ENCODE measurements at places on chromosomes 5 and 9.

- no peaks in the 10 kb centered on the region for H3K36me3 ChIP-seq
- H3K27me3 ChIP-seq = no peaks in the 10 kb centered on the region
- peak; percentile 28 for DNase-seq
- no peak overlapping the region for H3K27ac ChIP-seq
These were observed 9.0 kb downstream of the TTLL11 start for GRCh38 chr9:122084026-122084675.

DNA sequence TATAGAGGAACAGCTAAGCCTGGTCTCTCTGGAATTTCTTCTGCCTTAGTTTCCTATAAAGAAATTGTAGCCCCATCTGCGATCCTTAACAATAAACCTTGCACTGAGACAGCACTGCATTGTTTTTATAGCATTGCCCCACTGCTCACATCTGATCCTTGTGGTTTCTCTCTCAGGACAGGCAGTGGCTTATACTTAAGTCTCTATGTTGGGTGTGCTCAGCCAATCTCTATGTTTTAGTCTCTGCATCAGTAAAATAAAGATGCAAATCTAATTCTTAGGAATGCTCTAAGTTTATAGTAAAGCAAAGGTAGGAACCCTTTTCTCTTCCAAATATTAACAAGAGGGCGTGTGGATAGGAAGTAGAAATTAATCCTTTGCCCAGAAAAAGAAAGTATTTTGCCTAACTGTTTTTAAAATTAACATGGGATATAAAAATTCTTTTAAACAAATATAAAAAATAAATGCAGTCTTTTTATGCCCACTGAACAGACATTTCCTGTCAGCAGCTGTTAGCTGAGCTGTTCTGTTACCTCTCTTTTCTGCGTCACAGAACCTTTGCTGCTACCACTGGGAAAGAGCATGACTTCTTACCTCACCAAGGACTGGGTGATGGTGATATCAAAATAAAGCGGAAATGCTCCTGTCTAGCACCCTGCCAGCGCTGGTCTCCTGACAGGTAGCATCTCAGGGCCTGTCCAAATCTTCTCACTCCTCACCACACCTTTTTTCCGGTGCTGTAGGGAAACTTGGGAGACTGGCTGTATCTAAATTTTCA is 29.5 kb downstream of the MRPS27 start:
- no peak overlapping the region for H3K27ac ChIP-seq
- no peak overlapping the region for H3K4me3 ChIP-seq
- DNase-seq = no peak
- no peaks in the 10 kb centered on the region for H3K4me1 ChIP-seq
- 0 out of 2 replicates have a peak, but pooled peaks cover 9% of the 10 kb centered on the region for H3K36me3 ChIP-seq
- no peaks in the 10 kb centered on the region for H3K27me3 ChIP-seq

GRCh38 chr9:131500939-131501541 is 1.7 kb upstream of the POMT1 start:
- no peaks in the 10 kb centered on the region for H3K4me1 ChIP-seq
- DNase-seq = peak; percentile 45
- peaks cover 17% of the 10 kb centered on the region for H3K36me3 ChIP-seq
- H3K27me3 ChIP-seq = no peaks in the 10 kb centered on the region
- H3K4me3 ChIP-seq = no peak overlapping the region

DNA sequence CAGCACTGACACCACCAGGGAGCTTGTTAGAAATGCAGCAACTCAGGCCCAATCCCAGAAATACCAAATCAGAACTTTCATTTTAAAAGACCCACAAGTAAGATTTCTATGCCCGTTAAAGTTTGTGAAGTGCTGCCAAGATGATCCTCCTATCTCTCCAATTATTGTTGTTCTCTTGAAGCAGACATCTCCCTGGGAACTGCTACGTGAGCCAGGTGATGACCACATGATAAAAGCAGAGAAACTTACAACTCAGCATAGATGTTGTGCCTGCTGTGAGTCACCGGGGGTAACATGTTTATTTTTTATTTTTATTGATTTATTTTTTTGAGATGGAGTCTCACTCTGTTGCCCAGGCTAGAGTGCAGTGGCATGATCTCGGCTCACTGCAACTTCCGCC is 34.4 kb downstream of the GCNT4 start:
- H3K4me3 ChIP-seq = no peak overlapping the region
- H3K27ac ChIP-seq = no peak overlapping the region
- no peaks in the 10 kb centered on the region for H3K36me3 ChIP-seq
- H3K27me3 ChIP-seq = no peaks in the 10 kb centered on the region
- no peak for DNase-seq

DNA sequence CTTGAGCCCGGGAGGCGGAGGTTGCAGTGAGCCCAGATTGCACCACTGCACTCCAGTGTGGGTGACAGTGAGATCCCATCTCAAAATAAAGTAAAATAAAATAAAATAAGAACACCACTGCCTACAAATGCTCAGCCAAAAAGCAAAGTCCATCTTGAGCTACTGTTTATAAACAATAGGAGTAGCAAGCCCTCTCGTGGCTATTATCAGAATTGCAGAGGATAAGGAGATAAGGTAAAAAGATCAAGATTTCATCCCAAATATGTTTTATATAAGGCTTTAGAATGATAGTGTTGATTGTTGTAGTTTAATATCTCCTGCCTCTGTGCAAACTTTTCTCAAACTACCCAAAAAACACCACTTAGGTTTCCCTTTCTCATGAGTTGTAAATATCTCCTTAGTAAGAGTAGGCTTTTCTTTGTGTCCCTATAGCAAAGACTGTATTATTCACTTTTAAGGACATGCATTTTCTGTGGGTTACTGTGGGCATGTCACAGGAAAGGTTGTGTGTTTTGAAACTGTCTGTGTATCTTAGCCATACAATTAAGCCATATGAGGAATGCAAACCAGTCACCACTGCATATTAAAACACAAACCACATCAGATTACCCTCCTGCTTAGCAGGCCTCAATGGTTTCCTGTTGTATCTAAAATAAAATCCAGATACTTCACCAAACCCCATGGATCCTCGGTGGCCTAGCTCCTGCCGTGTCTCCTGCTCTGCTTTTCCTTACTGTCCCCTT is 31.8 kb upstream of the CKS2 start:
- H3K36me3 ChIP-seq = no peaks in the 10 kb centered on the region
- H3K27ac ChIP-seq = no peak overlapping the region
- H3K27me3 ChIP-seq = no peaks in the 10 kb centered on the region
- DNase-seq = no peak
- no peaks in the 10 kb centered on the region for H3K4me1 ChIP-seq

GRCh38 chr5:94777056-94777880 is 158.8 kb downstream of the SLF1 start:
- no peak overlapping the region for H3K4me3 ChIP-seq
- H3K27me3 ChIP-seq = no peaks in the 10 kb centered on the region
- no peaks in the 10 kb centered on the region for H3K4me1 ChIP-seq
- H3K27ac ChIP-seq = no peak overlapping the region

DNA sequence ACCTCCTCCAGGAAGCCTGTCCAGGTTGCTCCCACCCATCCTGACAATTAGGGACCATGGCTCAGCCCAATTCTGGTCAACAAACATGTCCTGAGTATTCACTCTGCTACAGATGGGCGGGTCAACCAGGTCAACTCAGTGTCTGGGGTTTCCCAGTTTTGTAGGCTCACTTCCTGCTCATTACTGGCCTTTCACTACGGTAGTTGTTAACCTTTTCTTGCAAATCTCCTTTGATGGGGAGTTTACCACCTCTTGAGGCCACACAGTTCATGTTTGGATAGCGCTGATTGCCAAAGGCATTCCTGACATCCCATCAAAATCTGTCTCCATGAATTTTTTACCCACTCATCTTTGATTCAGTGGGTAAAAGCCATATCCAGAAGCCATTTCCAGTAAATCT is 13.8 kb downstream of the TMEM8B start:
- peaks cover 18% of the 10 kb centered on the region for H3K4me1 ChIP-seq
- H3K4me3 ChIP-seq = no peak overlapping the region
- H3K27ac ChIP-seq = no peak overlapping the region
- H3K27me3 ChIP-seq = no peaks in the 10 kb centered on the region
- no peak for DNase-seq

- H3K4me1 ChIP-seq = peaks cover 24% of the 10 kb centered on the region
- peak; percentile 91 for DNase-seq
- no peaks in the 10 kb centered on the region for H3K27me3 ChIP-seq
- H3K4me3 ChIP-seq = peak overlapping the region; percentile 98
- H3K36me3 ChIP-seq = no peaks in the 10 kb centered on the region
- H3K27ac ChIP-seq = peak overlapping the region; percentile 75
These were observed 17.3 kb downstream of the TRIM7 start for GRCh38 chr5:181187500-181188213.

DNA sequence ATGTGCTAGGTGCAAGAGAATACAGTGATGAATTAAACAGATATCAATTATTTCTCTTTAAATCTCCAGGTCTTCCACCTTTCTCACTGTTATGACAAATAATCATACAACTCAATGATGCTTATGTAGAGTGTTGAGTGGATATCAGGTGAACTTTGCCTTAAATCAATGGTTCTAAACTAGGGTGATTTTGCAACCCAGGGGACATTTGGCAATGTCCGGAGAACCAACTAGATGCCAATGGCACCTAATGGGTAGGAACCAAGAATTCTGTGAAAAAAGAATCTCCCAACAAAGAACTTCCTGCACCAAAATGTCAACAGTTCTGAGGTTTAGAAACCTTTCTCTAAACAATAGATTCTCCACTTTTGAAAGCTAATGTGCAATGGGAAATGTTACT is 52.0 kb upstream of the GDNF start:
- no peak overlapping the region for H3K27ac ChIP-seq
- DNase-seq = no peak
- 0 out of 2 replicates have a peak, but pooled peaks cover 5% of the 10 kb centered on the region for H3K27me3 ChIP-seq

DNA sequence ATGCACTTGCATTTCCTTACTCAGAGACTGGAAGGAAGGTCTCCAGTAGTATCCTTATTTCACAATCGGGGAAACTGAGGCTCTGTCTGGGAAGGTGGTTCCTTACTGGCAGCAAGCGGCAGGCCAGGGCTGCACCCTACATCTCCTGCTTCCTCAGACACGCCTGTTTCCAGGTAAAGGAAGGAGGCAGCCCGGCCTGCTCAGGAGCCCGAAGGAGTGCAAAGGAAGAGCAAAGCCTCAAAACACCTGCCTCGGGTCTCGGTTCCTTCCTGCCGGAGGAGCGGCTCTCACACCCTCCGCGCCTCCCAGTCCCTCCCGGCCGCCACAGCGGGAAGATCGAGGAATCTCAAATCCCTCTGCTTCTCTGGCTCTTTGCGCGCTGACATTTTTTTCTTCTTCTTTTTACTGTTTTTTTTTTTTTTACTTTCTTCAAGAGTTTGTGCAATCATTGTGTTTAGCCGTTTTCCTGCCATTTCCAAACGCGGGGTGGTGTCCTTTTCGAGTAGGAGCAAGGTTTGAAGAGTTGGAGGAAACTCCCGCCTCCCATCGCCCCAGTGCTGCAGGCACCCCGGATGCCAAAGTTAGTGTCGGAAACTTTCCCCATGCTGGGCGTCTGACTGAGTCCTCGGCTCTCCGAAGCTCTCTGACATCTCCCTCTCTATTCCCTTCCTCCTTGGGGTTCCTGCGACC is 1.0 kb downstream of the GGTA1 start:
- peaks cover 16% of the 10 kb centered on the region for H3K4me1 ChIP-seq
- peak overlapping the region; percentile 58 for H3K4me3 ChIP-seq
- H3K27ac ChIP-seq = no peak overlapping the region
- DNase-seq = no peak
- peaks cover 43% of the 10 kb centered on the region for H3K27me3 ChIP-seq
- H3K36me3 ChIP-seq = no peaks in the 10 kb centered on the region

DNA sequence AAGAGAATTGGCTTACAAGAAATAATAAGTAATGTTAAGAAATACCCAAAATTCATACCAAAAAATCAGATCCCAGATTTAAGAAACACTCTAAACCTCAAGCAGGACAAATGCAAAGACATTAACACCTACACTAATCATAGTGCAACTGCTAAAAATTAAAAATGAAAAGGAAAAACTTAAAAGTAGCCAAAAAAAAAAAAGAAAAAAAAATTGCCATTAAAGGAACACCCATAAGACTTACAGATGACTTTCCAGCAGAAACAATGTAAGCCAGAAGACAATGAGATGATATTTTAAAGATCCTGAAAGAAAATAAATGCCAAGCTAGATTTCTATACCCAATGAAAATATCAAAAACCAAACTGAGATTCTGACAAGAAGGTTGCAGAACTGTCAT is 101.5 kb downstream of the DENND1A start:
- H3K27ac ChIP-seq = no peak overlapping the region
- no peak overlapping the region for H3K4me3 ChIP-seq
- no peaks in the 10 kb centered on the region for H3K27me3 ChIP-seq
- H3K4me1 ChIP-seq = no peaks in the 10 kb centered on the region
- 0 out of 2 replicates have a peak, but pooled peaks cover 13% of the 10 kb centered on the region for H3K36me3 ChIP-seq

- H3K27ac ChIP-seq = no peak overlapping the region
- DNase-seq = no peak
These were observed 34.3 kb downstream of the ZNF462 start for GRCh38 chr9:106897236-106897635.

GRCh38 chr5:58466939-58467338 is 7.1 kb upstream of the PLK2 start:
- peaks cover 6% of the 10 kb centered on the region for H3K4me1 ChIP-seq
- no peaks in the 10 kb centered on the region for H3K27me3 ChIP-seq
- H3K4me3 ChIP-seq = no peak overlapping the region
- H3K27ac ChIP-seq = no peak overlapping the region

DNA sequence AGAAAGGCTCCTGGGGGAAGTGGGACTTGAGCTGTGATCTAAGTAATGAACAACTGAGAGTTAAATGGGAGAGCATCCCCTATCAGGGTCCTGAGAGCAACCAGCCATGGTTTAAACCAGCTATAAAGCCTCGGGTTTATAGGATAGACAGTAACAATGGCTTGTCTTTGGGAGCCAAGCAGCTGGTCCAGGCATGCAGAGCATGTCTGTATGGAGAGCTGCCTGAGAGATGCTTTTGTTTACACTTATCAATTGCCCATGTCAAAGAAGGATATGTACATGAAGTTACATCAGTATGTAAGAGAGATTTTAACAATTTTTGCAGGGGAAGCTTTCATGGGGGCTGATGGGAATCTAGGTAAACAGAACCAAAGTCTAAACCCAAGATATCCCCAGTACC is 4.4 kb downstream of the TGFBI start:
- no peak for DNase-seq
- peaks cover 7% of the 10 kb centered on the region for H3K36me3 ChIP-seq
- H3K4me1 ChIP-seq = peaks cover 46% of the 10 kb centered on the region
- H3K27me3 ChIP-seq = no peaks in the 10 kb centered on the region

DNA sequence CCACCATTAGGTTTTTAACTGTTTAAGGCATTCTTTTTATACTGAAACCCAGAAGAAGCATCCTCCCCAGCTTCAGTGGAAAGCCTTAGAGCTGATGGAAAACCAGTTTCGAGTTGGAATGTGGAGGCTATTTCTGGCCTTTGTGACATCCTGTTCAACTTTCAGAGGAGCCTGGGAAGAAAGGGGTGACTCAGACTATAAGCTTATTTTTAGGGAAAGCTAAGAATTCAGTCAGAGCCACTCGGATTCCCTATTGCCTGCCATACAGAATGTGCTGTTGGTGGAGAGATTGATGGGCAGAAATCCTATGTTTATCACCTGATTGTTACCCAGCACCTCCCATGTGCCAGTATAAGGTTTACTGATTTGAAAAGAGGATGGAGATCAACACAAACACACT is 19.8 kb downstream of the PALM2AKAP2 start:
- no peak overlapping the region for H3K4me3 ChIP-seq
- H3K4me1 ChIP-seq = peaks cover 8% of the 10 kb centered on the region
- H3K36me3 ChIP-seq = no peaks in the 10 kb centered on the region
- DNase-seq = no peak

GRCh38 chr5:22780756-22781155 is 72.4 kb downstream of the CDH12 start:
- H3K4me3 ChIP-seq = no peak overlapping the region
- no peaks in the 10 kb centered on the region for H3K36me3 ChIP-seq
- no peaks in the 10 kb centered on the region for H3K4me1 ChIP-seq
- DNase-seq = no peak
- no peak overlapping the region for H3K27ac ChIP-seq
